ENCODE measurements at places on chromosomes 1 and 21.

- no peak for DNase-seq
These were observed 54.3 kb upstream of the HNRNPU start for GRCh38 chr1:244918421-244919319.

DNA sequence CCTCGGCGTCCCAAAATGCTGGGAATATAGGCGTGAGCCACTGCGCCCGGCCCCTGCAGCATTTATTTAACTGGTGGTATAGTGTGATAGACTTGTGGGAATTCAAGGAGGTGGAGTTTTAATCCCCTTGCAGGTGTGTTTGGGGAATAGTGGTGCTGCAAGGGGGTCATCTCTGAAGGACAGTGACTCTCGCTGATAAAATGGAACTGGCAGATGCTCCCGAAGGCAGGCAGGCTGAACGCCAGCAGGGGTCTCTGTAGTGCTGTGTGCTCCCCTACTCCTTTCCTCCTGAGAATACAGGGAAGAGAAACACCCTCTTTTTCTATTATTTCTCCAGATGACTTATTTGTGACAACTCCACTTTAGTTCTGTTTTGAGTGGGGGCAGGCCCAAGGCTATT lies 4.0 kb downstream of the OSCP1 start:
- no peak for DNase-seq

- DNase-seq, result no peak
These were observed 121.2 kb downstream of the PTPN14 start for GRCh38 chr1:214429951-214430770.

- DNase-seq, result no peak
These were observed 32.3 kb downstream of the VWA5B1 start for GRCh38 chr1:20322825-20323612.

DNA sequence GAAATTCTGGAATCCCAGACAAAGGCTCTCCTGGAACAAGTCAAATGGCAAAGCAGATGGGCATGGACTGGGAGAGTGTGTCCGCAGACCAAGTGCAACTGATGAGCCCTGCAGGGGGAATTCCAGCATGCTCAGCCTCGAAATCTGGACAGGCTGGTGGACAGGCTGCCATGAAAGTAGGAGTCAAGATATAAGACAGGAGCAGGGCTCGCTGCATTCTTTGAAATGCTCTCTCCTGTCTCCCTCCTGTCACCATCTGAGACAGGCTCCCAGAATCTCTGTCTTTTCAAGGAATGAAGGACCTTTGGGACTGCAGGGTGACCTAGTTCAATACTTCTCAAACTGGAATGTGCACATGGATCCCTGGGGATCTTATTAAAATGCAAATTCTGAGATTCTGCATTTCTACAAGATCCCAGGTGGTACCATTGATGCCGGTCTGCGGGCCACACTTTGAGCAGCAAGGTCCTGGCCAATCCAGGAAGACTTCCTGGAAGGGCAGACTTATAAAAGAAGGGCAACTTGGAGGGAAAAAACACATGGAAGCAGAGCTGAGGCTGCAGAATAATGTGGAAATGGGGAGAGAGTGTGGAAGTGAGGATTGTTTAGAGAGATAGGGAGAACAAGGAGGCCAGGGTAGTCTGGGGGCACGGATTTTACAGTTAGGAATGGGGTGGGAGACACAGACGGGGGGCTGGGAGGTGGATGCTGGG lies 29.8 kb downstream of the TNNT2 start:
- no peak for DNase-seq

DNA sequence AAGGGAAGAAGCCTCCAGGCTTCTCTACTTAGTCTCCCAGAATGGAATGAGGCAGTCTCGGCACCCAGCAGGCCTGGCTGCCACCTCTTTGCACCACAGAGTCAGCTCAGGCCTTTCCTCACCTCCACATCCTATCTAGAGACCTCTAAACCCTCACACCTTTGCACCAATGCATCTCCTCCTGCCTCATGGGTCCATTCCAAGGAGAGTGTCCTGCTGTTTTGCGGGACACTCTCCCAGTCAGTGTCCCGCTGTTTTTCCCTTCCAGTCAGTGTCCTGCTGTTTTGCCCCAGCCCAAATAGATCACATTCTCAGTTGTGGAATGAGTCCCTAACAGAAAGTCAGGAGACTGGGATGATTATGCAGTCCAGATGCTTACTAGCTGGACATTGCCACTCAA lies 185.6 kb upstream of the CAMK1G start:
- DNase-seq, result no peak

- DNase-seq, result no peak
These were observed 92.0 kb upstream of the PRMT6 start for GRCh38 chr1:106964495-106964894.
